ENCODE measurements at places on chromosomes 7 and 10. TPM values are rescaled to one million over a fixed set of nuclear protein-coding genes. Genes with fewer than 3 reads are reported as not detected.

KIAA1217 gene
- 7.3 TPM for total RNA-seq

ADIRF gene
- total RNA-seq, result 51.1 TPM

CTTNBP2 gene
- 1.1 TPM for total RNA-seq

JAKMIP3 gene
- total RNA-seq, result under 0.01 TPM

NKX1-2 gene
- not detected for total RNA-seq

ICA1 gene
- 0.39 TPM for total RNA-seq

EN2 gene
- not detected for total RNA-seq

CFTR gene
- total RNA-seq, result not detected

LRRN3 gene
- 0.37 TPM for total RNA-seq

SRPK2 gene
- 49.7 TPM for total RNA-seq

LRIT1 gene
- total RNA-seq, result not detected

MRLN gene
- total RNA-seq, result not detected

UPK3B gene
- total RNA-seq, result not detected

OPALIN gene
- total RNA-seq, result not detected

FAM200A gene
- 7.2 TPM for total RNA-seq

CPA2 gene
- not detected for total RNA-seq

SYT15 gene
- total RNA-seq, result under 0.01 TPM

Data from subcutaneous preadipocyte (primary cell).